NCI-H2171 treated with DMSO at 0.1 percent for 48 hours (cell line): ENCODE measurements at places on chromosomes 5 and 9.

GRCh38 chr5:180785794-180786221 is 16.8 kb downstream of the MGAT1 start:
- no peak for DNase-seq

DNA sequence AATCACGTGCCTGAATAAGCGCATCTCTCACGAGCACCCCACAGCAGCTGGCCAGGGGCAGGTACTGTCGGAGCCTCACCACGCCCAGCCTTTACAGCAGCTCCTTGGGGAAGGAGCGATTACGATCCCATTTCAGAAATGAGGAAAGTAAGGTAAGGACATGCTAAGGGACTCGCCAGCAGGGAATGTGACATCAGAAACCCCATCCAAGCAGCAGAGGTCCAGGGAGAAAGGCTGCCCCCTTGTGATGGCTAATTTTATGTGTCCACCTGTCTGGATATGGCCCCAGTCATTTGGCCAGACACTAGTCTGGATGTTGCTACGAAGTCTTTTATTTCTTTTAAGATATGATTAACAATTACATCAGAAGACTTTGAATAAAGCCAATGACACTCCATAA is 77.3 kb downstream of the UBE2QL1 start:
- no peak for DNase-seq

GRCh38 chr9:127030814-127031740 is 91.4 kb downstream of the ANGPTL2 start:
- DNase-seq = no peak

GRCh38 chr9:38339087-38339486 is 53.4 kb upstream of the ALDH1B1 start:
- DNase-seq = no peak

GRCh38 chr5:124677374-124678351 is 68.8 kb downstream of the ZNF608 start:
- DNase-seq = peak; percentile 89

GRCh38 chr9:98530275-98530674 is 178.5 kb downstream of the GABBR2 start:
- DNase-seq = no peak

DNA sequence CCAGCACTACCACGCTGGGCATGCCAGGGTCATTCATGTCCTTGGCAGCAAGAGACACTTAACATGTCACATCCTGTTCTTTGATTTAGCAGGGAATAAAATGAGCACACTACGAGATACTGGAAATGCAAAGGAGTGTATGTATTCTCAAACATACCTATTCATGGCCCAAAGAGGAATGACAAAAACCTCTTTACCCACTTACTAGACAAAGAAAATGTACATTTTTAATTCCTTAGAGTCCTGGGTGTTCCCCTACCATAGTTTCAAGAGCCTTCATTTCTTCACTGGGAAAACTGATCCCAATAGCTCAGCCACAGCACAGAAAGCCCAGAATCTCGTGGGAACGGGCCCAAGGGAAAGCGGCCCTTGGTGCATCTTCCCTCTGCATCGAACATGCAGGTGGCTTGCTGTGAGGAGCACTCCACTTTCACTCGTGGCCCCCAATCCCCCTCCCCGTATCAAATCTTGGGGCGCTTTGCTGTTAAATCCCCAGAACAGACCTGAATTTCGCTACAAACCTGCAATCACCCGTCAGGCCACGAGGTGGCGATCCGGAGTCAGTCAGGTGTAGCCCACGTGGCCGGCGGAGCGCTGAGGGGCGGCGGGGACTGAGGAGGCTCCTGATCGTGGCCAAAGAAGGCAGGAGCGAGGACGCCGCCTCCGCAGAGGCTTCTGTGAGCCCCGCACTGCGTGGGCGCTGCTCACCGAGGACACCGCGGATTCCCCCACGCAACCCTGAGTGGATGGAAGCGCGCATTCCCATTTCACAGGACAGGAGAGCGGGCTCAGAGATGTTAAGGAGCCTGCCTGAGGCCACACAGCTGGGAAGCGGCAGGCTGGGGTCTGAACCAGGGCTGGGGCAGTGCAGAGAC is 91.4 kb downstream of the LMX1B start:
- DNase-seq = peak; percentile 75

DNA sequence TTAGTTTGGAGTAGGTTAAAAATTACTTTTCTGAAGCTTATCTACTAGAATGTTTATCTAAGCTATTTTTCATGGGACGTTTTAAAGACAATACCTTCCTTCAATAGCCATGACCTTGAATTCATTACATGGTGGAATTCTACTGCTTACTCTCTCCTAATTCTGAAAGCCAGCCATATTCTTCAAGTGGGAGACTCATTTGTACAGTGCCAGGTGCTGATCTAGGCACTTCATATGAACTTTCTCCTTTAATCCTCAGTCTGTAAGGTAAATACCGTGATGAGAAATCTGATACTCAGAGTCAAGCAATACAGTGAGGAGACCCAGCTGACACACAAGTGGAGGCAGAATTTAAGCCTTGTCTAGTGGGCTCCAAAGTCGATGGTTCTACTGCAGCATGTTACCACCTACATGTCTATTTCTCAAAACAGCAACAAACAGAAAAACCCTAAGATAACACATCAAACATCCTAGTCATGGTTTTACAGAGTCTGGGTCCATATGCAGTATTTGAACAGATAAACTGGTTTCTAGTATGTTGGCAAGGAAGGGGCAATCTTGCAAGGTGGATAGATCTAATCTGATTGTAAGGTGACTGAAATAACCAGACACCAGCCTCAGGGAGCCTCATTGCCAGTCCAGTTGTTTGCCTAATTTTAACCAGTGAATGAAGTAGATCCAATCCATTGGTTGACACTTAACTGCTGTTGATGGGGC is 243.7 kb downstream of the PIK3R1 start:
- DNase-seq = peak; percentile 63

DNA sequence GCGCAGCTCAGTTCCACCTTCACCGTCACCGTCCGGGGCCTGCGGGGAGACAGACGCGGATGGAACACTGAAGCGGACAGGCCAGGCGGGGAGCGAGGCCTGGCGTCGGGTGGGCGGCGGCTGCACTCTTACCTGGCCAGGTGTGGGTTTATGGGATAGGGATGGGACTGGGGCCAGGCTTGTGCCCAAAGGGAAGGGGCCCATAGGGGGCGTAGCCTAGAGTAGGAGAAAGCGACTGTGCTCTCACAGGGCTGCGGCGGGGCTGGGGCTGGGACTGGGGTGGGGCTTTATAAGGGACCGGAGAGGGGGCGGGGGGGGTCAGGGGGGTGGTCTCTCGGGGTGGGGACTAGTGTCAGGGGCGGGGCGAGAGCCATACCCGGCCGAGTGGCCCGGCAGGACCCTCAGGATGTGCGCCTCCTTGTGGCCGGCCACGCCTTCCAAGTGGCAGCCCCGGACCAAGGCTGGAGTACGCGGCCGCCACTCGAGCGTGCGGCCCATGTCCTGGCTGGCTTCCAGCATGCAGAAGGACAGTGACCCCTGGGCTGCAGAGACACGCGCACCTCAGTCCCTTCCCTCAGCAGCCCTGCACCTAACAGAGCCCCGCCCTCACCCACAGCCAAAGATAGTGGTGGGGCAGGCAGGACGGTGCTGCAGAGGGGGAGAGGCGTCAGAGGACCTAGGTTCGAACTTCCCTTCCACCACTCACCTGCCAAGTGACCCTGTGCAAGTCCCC is 22.8 kb downstream of the FPGS start:
- no peak for DNase-seq

DNA sequence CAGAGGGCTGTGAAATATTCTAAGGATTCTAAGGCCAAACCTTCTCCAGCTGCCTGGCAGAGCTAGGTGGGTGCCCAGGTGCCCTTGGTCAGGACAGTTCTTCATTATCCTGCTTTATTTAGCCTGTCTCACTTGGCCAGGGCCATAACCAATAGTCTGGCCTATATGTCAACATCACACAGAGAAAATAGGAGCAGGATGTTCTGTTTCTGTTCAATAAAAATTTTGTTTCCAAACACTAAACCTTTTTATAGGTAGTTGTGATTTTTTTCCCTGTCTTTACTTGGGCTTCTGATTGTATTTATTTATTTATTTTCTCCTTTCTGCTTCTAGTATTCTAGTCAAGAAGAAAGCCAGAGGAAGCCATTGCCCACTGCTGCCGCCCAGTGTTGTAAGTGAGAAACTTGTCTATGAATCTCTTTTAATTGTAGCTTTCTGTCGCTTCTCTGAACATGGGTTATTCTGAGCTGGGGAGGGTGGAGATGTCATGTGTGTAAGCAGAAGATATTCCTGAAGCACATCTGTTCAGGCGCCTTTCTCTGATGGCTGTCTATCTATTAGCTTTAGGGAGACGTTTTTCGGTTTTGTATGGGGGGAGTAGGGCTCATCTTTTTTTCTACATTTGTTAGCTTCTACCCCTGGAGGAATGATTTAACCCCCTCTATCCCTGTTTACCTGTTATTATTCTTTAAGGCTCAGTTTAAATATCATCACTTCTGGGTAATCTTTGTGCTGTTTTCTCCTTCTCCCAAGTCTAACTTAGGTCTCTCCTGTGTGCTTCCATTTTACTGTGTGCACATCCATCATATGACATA is 97.1 kb downstream of the UNC13B start:
- peak; percentile 1 for DNase-seq

DNA sequence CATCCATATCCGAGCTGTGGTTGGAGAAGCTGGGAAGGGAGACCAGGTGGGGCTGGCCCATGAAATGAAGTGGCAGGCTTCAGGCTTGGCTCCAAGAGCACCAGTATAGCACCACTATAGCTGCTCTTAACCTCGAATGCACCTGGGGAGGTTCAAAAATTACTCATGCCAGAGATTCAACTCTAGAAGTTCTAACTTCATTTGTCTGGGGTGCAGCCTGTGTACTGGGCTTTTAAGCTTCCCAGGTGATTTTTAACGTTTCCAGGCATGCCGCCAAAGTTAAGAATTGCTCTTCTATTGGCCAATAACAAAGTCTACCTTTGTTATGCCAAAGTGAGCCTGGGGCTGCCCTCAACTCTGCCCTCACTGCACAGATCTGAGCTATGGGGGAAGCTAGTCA is 458 bp downstream of the PRSS3 start:
- DNase-seq = no peak

GRCh38 chr5:171492781-171493180 is 73.3 kb downstream of the FGF18 start:
- DNase-seq = no peak

- no peak for DNase-seq
These were observed 9.5 kb downstream of the SH3GL2 start for GRCh38 chr9:17588395-17588794.

DNA sequence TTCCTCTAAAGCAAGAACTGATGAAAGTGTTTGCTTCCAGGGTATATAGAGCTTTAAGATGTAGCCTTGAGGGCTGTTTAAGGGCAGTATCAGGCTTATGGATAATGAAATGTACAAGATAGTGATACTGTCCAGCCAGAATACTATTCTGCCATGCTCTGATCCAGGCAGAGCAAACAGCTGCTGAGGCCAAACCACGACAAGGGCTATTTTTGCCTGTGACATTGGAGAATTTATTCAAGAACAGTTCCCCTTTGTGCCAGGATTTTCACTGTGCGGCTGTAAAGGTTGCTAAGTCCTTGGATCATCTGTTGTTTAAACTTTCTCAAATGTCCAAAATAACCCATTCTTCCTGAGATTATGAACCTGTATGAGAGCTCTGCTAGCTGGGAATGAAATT is 70.4 kb downstream of the OTP start:
- no peak for DNase-seq

DNA sequence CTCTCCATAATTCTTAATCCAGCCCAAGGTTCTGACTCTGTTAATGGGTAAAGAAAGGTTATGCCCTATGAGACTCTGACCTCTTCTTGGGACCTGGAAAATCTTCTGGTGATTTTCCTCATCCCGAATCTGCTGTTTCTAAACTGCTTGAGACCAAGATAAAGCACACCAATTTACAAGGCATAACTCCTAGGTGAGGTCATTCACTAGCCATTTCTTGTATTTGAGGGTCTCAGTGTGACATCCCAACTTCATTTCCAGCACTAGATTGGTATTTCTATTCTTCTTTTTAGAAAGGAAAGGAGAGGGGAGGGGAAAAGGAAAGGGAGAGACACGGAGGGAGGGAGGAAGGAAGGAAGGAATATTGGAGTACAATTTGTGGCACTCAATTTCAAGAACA is 51.6 kb downstream of the SLC1A1 start:
- no peak for DNase-seq

DNA sequence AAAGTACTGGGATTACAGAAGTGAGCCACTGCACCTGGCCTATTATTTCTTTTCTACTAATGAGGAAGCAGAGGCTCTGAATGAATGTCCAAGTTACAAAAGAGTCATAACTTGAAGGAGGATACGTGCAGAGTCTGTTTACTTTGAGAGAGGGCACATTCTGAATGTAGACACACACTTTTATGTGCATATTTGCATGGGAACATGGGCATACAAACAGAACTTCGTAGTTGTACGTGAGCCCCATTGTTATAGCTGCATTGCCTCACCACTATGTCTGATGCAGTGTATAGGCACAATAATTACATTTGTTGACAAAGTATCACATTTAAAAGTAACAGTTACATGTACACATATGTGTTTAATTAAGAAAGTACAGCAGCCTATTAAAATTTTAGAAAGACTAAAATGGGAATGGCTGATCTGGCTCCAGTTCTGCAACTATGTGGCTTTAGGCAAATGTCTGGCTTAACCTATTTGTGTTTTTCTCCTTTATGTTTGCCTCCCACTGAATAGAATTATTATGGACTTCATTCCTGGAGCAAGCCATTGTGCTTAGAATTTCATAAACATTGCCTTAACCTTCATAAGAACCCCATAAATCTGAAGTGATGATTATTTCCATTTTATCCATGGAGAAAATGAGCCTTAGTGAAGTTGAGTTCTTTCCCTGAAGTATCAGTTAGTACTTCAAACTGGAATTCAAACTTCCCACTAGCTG is 3.0 kb upstream of the DPYSL3 start:
- no peak for DNase-seq

DNA sequence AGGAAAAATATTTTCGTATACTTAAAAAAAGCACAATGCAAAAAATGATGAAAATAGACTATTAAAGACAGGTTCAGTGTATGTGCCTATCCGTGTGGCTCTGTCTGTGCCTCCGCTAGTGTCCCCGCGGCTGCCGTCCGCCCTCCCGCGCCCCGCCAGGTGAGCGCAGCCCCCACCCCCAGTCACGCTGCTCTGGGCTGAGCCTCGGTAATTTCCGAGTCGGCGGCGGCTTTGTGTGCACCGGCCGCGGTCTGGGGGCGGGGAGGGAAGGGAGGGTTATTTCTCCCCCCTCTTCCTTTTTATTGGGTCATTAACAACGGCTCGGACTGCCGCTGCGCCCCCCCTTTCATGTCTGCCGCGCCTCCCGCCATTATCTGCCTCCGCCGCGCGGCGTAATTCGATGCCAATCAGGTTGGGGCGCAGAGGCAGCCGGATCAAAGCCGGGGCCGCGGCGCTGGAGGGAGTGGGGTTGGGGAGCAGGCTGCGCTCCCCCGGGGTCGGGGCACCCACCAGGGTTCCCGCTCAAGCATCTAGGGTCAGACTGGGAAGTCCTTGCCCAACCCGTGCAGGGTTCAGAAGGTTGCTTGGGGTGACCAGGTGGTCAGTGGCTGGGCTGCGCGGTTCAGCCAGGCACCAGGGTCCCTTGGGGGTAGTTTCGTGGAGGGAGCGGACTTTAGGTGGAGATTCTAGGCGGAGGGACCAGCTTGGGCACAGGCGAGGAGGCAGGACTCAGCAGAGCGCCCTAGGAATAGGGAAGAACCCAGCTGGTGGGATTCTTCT is 39.5 kb upstream of the PSD2 start:
- peak; percentile 32 for DNase-seq

- peak; percentile 70 for DNase-seq
These were observed 71.2 kb downstream of the RAPGEF1 start for GRCh38 chr9:131668439-131669268.
